ENCODE measurements at places on chromosomes 4 and X.
A peak's percentile ranks its signal among the peaks of the same experiment; 100 is the strongest.

DNA sequence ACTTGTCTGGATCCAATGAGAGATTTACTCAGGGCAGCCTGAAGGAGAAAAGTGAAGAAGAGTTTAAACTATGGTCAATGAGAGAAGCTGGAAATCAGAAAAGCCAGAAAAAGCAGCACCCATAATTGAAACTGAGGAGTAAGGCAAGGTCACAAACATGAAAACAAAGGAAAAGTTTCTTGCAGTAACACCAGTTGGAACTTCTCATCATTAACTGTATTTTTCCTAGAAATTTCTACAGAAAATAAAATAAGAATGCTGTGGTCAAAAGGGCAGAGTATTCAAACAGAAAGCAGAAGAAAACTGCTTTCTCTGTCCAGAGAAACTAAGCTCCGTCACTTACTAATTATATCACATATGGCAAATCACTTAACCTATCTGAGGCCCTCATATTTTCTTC, 102.2 kb downstream of the OR13H1 start:
- DNase-seq = no peak

- DNase-seq = peak; percentile 63
Measured at GRCh38 chr4:96471956-96472867, 632.3 kb downstream of the PDHA2 start.

GRCh38 chr4:53608649-53609048, 17.4 kb upstream of the LNX1 start:
- DNase-seq = no peak

- no peak for DNase-seq
Measured at GRCh38 chr4:73945674-73946449, 36.0 kb downstream of the PF4 start.

- no peak for DNase-seq
Measured at GRCh38 chr4:137070614-137071013, 461.7 kb downstream of the PCDH18 start.

- no peak for DNase-seq
Measured at GRCh38 chr4:95118497-95118896, 360.7 kb downstream of the BMPR1B start.

GRCh38 chrX:20205927-20206708, 60.6 kb downstream of the RPS6KA3 start:
- no peak for DNase-seq

- DNase-seq = no peak
Measured at GRCh38 chrX:14529290-14529989, at the start of gene GLRA2. GLRA2 (plus strand) TSS chrX:14529536; CDS start chrX:14530058, 522 bp downstream.

- DNase-seq = no peak
Measured at GRCh38 chr4:163269869-163270268, 62.5 kb downstream of the NPY1R start.

DNA sequence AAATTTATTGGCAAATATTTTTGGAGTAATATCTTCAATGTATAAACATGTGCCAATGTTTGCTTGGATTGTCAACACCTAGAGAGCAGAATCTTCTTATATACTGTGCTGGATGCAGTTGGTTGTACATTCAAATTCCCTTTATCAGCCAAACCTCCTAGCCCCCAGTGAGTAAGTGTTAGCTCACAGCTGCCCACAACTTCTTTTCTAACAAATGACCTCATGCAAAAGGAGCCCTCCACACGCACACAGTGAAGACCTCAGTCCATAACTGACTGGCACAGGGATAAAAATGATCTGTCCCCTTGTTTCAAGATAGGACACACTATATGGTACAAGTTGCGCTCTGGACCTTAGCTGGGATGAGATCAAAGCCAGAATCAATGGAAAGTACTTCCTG, 458.0 kb upstream of the NWD2 start:
- DNase-seq = peak; percentile 58

- no peak for DNase-seq
Measured at GRCh38 chr4:46441136-46441859, 51.4 kb upstream of the GABRA2 start.

GRCh38 chrX:119638725-119639471, 32.7 kb upstream of the NKRF start:
- no peak for DNase-seq

GRCh38 chrX:57044245-57044644, 48.9 kb upstream of the SPIN3 start:
- no peak for DNase-seq

DNA sequence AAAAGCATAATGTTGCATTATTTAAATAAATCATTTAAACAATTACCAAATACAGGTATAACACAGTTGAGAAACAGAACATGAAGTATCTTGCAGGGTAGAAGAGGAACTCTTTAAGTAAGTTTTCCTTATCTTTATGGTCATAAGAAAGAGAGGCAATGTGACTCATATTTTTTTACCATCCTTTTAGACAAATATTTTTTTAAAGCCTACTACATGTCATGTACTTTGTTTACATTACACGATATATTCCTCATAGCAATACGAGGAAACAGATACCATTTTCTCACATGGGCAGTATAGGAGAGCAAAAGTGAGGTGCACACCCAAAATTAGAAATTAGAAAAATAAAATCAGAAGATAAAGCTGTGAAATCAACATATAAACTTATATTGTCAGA, 49.3 kb upstream of the EPHA5 start:
- DNase-seq = no peak

DNA sequence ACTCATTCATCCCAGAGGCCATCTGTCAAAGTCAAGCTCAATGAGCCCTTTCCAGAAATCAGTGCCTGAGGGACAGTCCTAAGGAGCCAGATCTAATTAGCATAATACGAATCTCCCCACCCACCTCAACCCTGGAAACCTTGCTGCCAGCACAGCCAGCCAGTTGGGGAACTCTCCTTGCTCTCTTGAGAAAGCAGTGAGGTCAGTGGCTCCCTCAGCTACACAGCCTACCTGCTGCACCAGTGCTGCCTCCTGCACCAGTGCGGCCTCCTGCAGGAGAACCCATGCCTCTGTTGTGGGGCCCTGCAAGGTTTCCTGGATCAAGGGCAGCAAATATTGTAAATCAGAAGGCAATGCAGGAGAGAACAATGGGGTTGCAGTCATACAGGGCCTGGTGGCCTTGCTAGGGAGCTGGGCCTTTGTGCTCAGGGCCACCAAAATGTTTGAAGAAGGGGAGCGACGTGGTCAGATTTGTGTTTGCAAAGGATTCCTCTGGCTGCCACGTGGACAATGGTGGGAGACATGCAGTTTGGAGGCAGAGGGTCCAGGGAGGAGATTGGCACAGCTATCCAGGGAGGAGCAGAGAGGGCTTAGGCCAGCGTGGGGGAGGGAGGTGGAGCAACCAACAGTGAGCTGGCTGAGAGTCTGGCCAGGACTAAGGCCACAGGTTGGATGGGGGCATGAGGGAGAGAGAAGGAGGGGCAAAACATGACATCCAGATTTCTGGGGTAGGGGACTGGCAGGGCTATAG, 124.3 kb upstream of the MAMLD1 start:
- DNase-seq = no peak

- no peak for DNase-seq
Measured at GRCh38 chrX:34642849-34643248, 14.2 kb downstream of the TMEM47 start.

DNA sequence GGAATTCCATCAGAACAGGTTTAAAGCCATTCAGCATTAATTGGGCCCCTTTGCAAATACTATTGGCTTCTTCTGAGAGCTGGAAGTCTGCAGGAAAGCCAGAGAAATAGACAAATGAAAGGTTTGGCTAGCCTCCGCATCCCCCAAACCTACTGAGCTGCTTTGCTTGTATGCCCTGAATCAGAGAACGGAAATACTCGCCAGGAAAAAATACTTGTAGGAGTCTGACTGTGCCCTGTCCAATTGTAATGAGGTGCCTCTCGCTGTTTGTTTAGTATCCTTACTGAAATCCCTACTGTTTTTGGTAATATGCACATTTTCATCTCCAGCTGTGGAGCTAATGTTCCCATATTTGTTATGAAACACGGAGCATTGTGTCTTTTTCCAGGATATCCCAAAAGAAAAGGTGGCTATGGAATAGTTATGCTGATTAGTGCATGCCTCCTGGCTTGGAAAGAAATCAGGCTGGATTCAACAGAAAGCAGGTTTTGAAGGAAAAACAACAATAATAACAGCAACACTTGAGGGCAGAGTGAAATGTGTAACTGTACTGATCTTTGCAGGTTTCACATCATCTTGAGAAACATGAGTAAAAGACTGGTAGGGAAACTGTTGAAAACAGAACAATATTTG, 50.7 kb upstream of the NLGN4X start:
- DNase-seq = no peak

DNA sequence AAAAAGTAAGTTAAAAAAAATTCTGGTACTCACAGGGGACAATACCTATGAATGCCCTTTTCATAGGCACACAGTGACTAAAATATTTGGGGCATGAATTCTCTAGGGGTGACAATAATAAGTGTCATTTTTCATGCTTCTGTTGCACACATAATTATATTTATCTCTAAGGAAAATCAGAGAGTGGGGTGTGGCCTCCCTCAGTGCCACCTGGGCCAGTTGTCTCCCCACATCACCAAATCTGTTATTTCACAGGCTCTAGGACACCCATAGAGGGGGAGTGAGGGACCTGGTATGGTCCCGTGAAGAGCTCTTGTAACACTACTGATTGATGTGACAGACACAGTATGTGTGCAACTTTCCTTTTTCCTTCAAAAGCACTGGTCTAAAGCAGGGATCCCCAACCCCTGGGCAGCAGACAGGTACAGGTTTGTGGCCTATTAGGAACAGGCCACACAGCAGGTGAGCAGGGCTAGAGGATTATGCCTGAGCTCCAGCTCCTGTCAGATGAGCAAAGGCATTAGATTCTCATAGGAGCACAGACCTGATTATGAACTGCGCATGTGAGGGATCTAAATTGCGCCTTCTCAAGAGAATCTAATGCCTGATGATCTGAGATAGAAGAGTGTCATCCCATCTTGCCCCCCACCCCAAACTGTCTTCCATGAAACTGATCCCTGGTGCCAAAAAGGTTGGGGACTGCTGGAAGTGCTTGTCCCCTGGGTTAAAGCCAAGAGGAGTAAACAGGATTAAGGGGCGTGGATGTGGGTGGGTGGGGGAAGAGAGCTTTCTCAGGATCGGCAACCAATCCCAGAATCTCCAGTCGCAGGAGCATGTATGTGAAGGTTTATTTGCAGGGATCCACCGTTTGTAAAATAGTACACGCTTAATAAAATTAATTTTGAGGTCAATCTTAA, 856 bp downstream of the SLC9B1 start:
- no peak for DNase-seq

All from NCI-H226 (cell line).